Muscle of arm (tissue), 14 donors: ENCODE measurements at places on chromosomes 4 and X. TPM values are rescaled to one million over a fixed set of nuclear protein-coding genes. Genes with fewer than 3 reads are reported as not detected.

GRCh38 chrX:78199851-78200250 is 60.4 kb upstream of the TAF9B start:
- no peak for DNase-seq

Gene PWWP3B
- 33.9 TPM for polyA plus RNA-seq

- DNase-seq, result no peak
Measured at GRCh38 chr4:123043013-123043412, 120.6 kb upstream of the NUDT6 start.

DNA sequence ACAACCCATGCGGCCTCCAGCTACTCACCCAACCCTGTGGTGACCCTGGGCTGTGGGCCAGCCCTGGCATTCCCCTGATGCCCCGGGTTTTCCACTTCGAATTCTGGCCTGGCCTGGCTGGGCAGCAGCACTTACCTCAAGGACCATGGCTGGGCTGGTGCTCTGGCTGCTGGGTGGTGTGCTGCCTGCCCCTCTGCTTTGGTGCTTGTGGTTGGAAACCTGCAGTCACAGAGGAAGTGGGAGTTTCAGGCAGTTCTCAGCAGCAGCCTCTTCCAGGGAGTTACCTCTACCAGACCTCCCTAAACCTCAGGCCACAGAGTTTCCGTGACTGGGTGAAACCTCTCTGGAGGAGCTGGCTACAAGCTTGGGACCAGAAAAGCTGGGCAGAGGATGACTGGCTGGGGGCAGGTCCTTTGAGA is at the start of gene CXCR3:
CXCR3 (minus strand) TSS at position 209 of the 419 bp plus-strand sequence; CDS start at position 147, 62 bp downstream.
- DNase-seq, result no peak

- DNase-seq, result no peak
Measured at GRCh38 chr4:55030589-55030988, 94.8 kb downstream of the KDR start.

Gene SHROOM3
- 21.8 TPM for polyA plus RNA-seq

DNA sequence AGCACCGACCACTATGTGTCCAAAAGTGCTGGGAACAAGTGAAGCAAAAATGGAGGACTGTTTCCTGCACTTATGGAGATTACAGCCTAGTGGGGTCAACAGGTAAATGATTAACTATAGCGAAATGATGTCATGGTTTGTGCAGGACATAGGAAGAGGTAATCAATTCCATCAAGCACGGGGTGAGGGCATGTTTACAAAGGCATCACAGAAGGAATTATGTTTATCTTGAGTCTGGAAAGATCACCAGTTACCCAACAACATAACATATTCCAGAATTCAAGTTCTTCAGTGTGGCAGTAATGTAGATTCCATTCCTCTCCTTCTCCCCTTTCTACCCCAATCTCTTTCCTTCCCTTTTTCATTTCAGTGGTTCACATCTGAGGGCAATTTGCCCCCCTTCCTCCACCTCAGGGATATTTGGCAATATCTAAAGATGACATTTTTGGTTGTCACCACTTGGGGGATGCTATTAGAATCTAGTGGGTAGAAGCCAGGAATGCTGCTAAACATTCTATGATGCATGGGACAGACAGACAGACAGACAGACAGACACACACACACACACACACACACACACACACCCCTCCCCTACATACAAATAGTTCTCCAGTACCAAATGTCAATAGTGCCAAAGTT is 24.1 kb downstream of the FAM47E start:
- no peak for DNase-seq

- no peak for DNase-seq
Measured at GRCh38 chr4:11497212-11497806, 68.6 kb upstream of the HS3ST1 start.

DNA sequence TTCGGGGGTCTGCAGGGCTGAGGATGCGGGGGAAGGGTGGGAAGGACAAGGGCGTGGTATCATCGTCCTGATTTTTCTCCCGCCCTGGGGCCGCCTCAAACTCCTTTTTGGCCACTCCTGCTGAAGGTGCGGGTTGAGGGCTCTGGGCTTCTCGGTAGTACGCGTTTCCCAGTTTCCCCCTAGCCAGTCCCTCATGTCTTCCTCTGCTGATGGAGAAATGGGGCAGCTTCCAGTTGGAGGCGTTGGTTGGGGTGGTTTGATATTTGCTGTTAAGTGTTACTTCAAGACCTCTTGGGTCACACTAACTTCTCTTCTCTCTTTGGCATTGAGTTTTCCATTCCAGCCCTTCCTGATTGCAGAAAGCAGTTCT is 482 bp downstream of the GSTCD start:
- DNase-seq, result peak; percentile 39
